ENCODE measurements at places on chromosomes 2 and 18.

DNA sequence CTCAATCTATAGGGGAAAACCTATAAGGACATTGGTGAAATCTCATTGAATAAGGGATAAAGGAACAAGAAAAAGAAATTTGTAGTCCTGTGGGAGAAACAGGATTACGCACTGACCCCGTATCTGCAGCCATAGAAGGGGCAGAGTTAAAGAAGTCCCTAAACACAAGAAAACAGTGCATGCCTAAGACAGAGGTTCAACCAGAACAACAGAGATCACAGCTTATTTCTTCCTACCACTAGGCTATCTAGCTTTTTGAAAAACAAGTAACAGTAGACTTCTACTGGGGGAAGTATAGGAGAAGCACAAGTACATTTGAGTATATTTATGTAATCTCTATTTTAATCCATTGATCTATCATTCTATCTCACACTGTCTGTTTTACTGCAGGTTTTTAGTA lies 485.2 kb upstream of the REG3G start:
- DNase-seq = no peak

- no peak for DNase-seq
Observed at GRCh38 chr2:225994748-225995405, 595.4 kb downstream of the NYAP2 start.

GRCh38 chr2:182166406-182166805 lies 180.8 kb downstream of the PPP1R1C start:
- DNase-seq = no peak

GRCh38 chr2:26395394-26395793 lies 6.3 kb upstream of the DRC1 start:
- no peak for DNase-seq

DNA sequence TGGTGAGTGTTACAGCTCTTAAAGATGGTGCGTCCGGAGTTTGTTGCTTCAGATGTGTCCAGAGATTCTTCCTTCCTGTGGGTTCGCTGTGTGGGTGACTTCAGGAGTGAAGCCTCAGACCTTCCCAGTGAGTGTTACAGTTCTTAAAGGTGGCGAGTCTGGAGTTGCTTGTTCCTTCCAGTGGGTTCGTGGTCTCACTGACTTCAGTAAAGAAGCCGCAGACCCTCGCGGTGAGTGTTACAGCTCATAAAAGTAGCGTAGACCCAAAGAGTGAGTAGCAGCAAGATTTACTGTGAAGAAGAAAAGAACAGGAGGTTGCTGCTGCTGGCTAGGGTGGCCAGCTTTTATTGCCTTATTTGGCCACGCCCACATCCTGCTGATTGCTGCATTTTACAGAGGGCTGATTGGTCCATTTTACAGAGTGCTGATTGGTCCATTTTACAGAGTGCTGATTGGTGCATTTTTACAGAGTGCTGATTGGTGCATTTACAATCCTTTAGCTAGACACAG lies 34.0 kb upstream of the SPTBN1 start:
- DNase-seq = no peak

GRCh38 chr18:58125183-58125582 lies 81.2 kb downstream of the NEDD4L start:
- DNase-seq = no peak

DNA sequence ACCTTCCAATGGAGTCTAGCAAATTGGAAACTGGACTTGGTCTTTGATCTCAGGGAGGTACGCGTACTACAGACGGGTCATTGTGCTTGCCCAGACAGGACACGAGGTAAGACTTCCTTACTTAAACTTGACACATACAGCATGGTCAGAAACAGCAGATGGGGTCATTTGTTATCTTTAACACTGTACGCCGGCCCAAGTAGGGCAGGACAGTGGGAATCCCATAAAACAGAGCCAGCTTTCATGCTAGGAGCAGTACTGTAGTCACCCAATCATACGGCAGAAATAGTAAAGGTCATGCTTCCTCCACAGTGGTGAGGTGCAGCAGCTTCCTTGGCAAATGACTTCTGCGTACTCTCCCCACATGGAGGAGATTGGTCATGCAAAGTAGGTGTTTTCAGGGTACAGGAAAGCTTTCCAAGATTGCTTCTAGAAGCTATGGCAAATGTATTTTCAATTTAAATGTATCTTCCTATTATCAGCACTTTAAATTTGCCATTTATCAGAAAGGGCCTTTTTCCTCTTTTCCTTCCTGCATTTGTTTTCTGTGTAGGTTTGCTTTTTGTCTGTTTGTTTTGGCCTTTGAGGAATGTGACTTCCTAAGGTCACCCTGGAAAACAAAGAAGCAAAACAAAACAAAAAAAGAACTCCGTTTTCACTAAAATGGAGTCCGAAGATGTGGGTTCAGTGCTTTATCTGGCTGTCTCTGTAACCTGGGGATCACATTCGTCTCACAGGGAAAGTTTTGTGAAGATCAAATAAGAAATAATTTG lies 74.0 kb upstream of the DSG1 start:
- no peak for DNase-seq

- DNase-seq = no peak
Observed at GRCh38 chr2:77363277-77363676, 158.9 kb downstream of the LRRTM4 start.

GRCh38 chr2:219688560-219689445 lies 61.4 kb downstream of the SLC4A3 start:
- DNase-seq = no peak

DNA sequence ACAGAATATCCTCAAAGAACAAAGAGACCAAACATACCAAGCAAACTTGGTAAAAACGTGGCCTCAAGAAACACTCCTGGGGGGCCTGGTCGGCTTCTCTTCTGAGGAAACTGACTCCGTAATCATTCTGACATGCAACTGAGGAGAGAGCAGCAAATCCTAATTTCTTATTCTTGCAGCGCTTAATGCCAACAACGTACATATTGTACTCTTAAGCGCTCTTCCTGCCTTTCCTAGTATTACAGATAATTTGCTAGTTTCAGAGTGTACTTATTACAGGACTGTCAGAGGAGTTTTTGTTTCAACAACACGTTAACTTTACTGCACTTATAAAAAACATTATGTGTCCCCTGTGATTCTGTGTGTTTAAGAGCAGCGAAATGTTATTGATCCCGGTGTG lies 64.9 kb downstream of the ZNF521 start:
- DNase-seq = no peak

DNA sequence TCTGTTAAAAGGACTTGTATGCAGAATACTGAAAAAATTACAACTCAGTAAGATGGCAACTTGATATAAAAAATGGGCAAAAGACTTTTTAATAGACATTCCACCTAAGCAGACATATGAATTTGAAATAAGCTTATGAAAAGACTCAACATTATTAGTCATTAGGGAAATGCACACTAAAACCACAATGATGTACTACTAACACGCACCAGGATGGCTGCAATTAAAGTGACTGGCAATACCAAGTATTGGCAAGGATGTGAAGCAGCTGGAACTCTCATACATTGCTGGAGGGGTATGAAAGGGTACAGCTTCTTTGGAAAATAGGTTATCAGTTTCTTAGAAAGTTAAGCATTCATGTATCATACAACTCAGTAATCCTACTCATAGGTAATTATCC lies 3.2 kb upstream of the ENOSF1 start:
- DNase-seq = no peak

DNA sequence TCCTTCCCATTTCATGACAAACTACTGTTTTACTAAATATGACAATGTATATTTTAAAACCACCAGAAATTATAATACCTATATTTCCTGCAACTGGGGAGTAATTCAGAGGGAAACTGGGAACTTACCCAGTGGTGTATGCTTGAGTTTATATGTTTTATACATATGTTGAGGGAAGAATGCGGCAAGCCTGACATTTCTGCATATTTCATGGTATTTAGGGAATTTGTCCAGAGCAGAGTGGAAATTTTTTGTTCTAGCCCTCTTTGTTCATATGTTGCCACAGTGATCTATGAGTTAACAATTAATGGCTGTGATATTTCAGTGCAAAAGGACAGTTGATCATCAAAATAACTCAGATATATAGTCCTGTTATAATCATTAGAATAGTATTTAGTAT lies 230.8 kb upstream of the VWC2L start:
- no peak for DNase-seq
